ENCODE measurements at places on chromosomes 4 and X.

DNA sequence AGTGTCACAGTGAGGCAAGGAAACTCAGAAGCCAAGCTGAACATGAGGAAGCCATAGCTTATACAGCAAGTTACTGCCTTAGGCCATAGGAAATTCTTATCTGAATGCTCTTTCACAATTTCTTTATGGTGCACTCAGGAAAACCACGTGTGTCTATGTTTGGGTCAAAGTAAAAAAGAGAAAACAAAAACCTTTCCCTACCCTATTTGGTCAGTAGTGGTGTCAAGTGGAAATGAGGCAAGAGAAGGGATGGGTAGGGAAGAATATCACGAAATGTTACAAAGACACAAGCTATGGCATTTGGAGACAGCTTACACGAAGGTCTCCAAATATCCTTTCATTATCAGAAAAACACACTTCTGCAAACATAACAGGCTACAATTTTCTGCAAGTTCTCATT lies 83.4 kb upstream of the INPP4B start:
- DNase-seq: no peak

GRCh38 chr4:162347842-162348213 lies 184.0 kb upstream of the FSTL5 start:
- DNase-seq: no peak

DNA sequence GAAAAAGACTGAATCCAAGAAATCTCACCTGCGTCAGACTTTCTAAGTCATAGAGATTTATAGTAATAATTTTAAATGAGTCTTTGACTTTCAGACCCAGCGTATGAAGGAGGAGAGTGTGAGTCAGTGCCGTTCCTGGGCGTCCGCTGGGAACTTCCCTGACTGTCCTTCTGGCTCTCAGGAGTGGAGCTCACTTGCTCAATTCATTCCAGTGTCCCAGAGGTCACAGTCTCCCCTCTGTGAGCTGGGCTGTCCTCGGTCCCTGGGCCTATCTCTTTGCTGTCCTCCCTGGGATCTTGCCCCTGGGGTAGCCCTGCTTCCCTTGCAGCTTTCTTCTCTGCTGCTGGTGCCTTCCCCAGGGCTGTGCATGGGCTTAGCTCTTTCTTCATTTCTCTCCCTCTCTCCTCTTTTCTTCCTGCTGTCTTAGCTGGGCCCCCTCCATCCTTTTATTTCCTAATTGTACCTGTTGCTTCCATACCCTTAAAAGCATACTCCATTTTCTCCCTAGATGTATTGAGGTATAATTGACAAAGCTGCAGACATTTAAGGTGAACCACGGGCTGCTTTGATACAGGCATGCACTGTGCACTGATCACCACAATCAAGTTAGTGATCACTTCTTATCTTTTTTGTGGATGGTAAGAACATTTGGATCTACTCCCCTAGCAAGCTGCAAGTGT lies 11.6 kb downstream of the SORBS2 start:
- no peak for DNase-seq

- no peak for DNase-seq
Observed at GRCh38 chr4:173088144-173088543, 80.5 kb upstream of the GALNT7 start.

- DNase-seq: no peak
Observed at GRCh38 chr4:18480928-18481327, 459.4 kb upstream of the LCORL start.

- DNase-seq: no peak
Observed at GRCh38 chr4:124209211-124209610, 503.3 kb downstream of the ANKRD50 start.

GRCh38 chrX:105837232-105837631 lies 14.9 kb downstream of the NRK start:
- no peak for DNase-seq

DNA sequence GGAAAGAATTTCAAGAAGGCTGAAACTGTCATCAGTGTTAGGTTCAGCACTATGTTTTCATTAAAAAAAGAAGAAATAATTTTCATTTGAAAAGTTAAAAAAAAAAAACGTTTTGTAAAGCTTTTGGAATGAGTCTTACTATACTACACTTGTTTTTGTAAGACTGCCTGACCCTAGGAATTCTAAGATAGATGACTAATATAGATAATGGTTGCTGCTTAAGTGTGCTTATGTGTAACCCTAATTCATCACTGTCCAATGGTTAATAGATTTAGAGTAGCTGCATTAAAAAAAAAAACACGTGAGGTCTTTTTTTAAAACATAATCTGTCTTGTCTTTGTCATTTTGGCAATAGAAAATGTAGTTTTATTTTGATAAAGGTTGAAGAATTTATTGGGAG lies 323.2 kb downstream of the IL1RAPL1 start:
- DNase-seq: no peak

DNA sequence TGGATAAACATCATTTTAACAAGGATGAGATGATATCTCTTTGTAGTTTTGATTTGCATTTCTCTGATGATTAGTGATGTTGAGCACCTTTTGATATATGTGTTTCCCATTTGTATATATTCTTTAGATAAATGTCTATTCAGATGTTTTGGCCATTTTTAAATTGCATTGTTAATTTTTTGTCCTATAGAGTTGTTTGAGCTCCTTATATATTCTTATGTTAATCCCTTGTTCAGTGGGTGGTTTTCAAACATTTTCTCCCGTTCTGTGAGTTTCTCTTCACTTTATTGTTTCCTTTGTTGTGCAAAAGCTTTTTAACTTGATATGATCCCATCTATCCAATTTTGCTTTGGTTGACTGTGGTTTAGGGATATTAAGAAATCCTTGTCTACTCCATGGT lies 606.0 kb downstream of the CCSER1 start:
- DNase-seq: no peak

DNA sequence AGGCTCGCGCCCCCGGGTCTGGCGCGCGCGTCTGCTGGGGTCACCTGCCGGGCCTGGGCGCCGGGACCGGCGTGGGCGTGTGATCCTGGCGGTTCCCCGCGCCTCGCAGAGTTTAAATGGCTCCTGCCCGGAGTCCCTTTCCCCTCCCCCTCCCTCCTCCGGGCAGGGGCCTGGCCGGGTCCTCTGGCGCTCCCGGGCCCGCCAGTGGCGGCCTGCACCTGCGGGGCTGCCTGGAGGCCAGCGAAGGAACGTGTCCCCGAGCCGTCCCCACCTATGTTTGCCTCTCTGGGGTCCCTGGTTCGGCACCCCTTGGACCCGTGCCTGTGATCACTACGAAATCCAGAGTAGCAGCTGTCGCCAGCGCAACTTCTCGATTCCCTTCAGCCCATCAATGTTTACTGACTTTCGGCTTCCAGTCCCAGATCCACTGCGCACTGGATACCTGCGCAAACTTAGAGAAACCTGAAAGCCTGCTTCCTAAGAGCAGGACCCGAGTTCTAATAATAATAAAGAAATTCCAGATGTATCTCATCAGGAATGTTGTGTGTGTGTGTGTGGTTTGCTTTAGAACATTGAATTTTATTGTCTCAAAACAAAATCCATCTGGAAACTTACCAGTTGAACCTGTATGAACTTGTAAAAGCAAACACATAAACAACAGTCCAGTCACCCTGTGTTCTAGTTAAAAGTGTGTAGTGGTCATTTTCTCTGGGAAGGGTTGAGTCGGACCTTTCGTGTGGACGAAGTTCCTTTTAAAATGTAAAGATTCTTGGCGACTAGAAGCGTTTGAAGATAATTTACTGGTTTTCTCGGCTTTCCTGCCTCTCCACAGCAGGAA lies 788 bp downstream of the SHROOM2 start:
- no peak for DNase-seq

- DNase-seq: no peak
Observed at GRCh38 chr4:11548597-11549082, 119.9 kb upstream of the HS3ST1 start.

DNA sequence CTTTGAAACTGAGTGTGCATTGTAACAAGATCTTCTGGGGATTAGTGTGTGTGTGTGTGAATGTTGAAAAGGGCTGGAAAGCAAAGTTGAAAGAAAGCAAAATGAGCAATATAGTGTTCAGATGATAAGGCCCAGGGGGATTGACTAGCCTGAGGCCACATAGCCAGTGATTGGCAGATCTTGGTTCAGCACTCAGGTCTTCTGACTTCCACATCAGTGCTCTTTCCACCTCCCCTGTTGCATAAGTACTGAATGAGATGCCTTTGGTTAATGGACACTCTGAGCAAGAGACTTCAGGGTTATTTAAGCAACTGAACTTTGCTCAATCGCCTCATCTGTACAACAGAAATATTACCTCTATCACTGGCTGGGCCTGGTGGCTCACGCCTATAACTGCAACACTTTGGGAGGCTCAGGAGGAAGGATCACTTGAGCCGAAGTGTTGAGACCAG lies 120.4 kb downstream of the TMEM164 start:
- DNase-seq: no peak

DNA sequence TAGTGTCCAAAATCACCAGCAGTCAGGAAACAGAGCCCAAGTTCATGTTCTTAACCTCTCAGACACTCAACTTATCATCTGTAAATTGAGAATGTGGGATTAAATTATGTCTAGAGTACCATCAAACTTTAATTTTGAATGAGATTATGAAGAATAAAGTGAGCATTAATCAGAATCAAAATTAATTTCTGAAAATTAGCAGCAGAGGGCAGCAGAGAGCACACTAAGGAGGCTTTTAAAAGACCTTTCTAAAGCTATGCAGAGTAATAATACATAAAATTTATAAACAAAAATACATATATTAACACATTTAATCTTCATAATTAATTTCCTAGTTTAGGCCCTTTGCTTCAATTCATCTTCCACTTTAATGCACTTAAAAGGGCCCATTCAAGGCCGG lies 7.1 kb downstream of the TASL start:
- DNase-seq: no peak

DNA sequence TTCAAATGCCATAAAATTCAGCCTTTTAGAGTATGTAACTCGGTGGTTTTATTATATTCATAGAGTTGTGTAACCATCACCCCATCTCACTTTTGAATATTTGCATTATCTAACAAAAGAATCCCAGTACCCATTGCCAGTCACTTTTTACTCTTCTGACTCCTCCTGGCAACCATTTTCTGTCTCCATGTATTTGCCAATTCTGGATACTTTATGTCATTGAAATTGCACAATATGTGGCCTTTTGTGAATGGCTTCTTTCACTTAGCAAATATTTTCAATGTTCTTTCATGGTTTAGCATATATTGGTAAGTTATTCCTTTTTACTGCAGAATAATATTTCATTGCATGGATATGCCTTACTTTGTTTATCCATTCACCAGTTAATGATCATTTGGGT lies 79.9 kb downstream of the SLIT2 start:
- DNase-seq: no peak

Measured in GM12892 (cell line).